Erythroblast (primary cell): ENCODE measurements at places on chromosomes 1 and 21.

DNA sequence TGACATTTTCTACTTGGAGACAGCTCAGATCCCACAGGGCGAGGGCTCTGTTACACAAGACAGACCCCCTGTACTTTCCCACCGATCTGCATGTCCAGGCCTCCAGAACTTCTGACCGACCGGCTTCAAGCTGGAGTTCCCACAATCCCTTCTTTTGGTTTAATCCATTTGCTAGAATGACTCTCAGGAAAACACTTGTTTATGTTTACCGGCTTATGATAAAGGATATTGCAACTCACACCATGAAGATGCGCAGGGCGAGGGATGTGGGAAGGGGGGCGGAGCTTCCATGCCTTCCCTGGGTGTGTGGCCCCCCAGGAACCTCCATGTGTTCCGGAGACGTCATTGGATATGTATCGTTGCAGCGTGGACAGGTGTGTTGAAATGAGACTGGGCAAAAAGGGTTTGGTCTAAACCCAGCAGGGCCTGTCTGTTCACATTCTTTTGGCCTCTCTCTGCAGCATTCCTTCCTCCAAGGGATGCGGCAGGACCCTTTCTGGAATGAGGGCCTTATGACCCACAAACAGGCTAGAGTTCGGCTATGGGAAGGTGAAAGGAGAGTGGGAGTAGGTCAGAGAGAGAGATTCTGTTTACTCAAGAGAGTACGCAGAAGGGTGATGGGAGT lies 7.5 kb upstream of the IGSF5 start:
- DNase-seq, result no peak

DNA sequence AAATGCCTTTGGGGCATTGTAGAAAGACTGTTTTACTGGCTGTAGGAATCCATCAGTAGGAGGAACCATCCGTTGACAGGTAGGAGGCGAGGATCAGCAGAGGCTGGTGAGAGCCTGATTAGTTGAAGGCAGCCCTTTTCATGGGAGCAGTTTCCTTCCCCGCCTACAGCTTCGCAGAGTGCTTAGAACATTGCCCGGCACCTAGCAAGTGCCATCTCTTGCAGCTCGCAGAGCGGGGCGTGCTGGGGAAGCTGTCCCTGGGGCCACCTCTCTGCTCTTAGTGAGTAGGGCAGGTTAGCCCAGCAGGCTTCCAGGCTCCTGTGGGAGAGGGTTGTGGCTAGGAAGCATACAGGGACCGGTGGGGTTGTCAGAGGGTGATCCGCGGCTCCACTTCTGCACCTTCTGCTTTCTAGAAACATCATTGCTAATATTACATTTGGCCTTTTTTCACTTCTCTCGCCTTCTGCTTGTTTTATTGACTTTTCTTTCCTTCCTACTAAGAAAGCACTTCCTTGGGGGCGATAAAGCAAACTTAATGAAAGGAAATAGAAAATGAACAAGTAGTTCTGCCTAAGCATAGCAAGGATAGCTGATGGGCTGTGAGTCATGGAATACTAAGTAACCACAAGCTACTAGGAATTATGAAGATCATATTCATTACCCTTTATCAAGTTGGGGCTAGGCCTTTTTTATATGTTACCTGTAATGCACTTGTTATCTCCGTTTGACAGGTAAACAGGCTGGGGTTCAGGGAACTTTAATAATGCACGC lies 176.7 kb downstream of the GALNT2 start:
- no peak for DNase-seq

DNA sequence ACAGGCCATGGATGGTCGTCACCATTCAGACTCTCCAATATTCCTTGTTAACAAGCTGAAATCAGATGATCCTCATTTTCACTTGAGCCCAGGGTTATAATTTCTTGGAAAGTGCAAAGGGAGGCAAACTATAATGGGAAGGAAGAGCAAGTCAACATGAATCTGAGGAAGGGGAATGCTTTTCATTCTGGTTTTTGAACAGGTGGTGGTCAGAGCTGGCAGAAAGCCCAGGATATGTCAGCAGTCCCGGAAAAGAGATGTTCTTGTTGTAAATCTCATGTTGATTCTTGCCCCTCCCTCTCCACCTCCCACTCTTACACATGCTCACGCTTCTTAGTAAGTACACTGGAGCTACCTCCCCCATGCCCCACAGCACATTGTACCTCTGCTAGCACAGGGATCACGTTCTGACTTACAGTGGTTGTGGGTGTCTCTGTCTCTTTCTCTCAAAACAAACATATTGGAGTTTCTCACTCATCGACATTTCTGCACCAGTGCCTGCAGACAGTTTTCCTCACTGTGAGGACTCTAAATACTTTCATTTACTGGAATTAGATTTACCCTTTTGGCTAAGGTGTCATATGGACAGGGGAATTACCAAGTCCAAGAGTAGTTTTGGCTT lies 77.6 kb downstream of the XCL2 start:
- DNase-seq, result no peak

- DNase-seq, result no peak
These were observed 73.9 kb downstream of the KCNJ6 start for GRCh38 chr21:37842163-37842919.

GRCh38 chr21:38083535-38083934 lies 167.3 kb upstream of the KCNJ6 start:
- no peak for DNase-seq

GRCh38 chr1:206505702-206506355 lies 1.5 kb upstream of the RASSF5 start:
- no peak for DNase-seq
